Prostate gland (tissue), 2 donors: ENCODE measurements at places on chromosomes 5 and 9. TPM values are rescaled to one million over a fixed set of nuclear protein-coding genes. Genes with fewer than 3 reads are reported as not detected.

DNA sequence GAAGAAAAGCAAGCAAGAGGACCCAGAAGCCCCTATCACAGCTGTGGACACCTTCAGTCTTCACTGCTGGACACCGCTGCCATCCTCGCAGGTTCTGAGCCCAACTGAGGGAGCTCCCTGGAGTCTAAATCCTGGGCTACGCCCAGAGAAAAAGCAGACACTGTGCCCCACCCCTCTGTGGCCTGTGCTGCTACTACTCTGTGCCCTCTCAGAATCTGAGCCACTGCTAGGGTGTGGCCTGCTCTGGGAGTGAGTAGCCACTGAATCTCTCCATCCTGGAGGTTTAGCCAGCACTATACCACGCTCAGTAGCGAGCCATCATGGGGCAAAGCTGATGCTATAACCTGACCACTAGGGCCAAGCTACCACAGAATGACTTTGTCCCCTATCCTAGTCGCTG is 338.2 kb downstream of the NPR3 start:
- no peaks in the 10 kb centered on the region for H3K36me3 ChIP-seq
- DNase-seq: no peak
- H3K27me3 ChIP-seq: no peaks in the 10 kb centered on the region
- H3K27ac ChIP-seq: no peak overlapping the region
- H3K4me1 ChIP-seq: no peaks in the 10 kb centered on the region
- H3K4me3 ChIP-seq: no peak overlapping the region

Gene C9orf153
- 1.6 TPM for total RNA-seq

GRCh38 chr9:112570671-112571167 is 84.1 kb downstream of the KIAA1958 start:
- no peak overlapping the region for H3K4me3 ChIP-seq
- no peaks in the 10 kb centered on the region for H3K27me3 ChIP-seq
- no peaks in the 10 kb centered on the region for H3K36me3 ChIP-seq
- DNase-seq: no peak
- no peak overlapping the region for H3K27ac ChIP-seq

GRCh38 chr9:90815183-90815943 is 13.7 kb downstream of the SYK start:
- H3K4me3 ChIP-seq: no peak overlapping the region
- no peaks in the 10 kb centered on the region for H3K27me3 ChIP-seq
- DNase-seq: no peak
- no peak overlapping the region for H3K27ac ChIP-seq
- H3K36me3 ChIP-seq: no peaks in the 10 kb centered on the region
- H3K4me1 ChIP-seq: no peaks in the 10 kb centered on the region

DNA sequence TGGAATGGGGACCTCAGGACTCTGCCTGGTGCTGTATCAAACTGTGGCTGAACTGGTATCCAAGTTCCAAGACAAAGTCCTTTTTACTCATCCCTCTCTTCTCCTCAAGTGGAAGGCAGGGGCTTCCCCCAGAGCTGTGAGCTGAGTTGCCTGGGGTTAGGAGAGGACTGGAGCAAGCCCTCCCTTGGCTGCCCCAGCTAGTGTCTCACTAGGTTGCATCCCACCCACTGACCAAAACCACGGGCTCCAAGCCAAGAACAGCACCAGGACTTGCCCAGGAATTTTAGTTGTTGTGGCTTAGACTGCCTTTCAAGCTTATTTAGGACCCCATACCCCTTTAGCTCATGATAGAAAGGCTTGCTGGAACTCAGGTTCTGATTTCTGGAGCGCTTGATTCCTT is 158.7 kb upstream of the TNC start:
- no peaks in the 10 kb centered on the region for H3K27me3 ChIP-seq
- no peaks in the 10 kb centered on the region for H3K4me1 ChIP-seq
- DNase-seq: no peak
- H3K36me3 ChIP-seq: no peaks in the 10 kb centered on the region

DNA sequence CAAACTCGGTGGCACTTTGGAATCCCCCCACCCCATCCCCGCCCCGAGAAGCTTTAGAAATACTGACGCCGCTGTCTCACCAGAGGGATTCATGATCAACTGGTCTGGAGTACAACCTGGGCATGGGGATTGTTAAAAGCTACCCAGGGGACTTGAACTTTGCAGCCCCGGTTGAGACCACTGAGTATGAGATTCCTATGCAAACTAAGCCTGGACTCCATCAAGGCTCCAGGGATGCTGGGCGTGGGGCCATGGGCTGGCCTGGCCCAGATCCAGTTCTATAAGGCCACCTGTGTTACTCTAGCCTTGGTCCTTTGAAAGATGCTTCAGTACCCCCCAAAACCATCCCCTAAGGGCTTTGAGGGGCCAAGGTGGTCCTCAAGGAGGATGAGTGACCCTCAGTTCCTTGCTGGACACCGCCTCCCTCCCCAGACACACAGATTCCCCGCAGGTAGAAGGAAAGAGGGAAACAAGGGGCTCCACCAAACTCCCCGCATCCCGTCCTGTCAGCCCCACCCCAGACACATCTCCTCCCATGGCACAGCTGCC is 68.5 kb downstream of the MRPL36 start:
- H3K4me3 ChIP-seq: no peak overlapping the region
- DNase-seq: peak; percentile 1
- no peaks in the 10 kb centered on the region for H3K4me1 ChIP-seq
- H3K27ac ChIP-seq: no peak overlapping the region
- no peaks in the 10 kb centered on the region for H3K27me3 ChIP-seq
- no peaks in the 10 kb centered on the region for H3K36me3 ChIP-seq

GRCh38 chr5:57976506-57976905 is 483.4 kb downstream of the PLK2 start:
- no peak overlapping the region for H3K4me3 ChIP-seq
- H3K27ac ChIP-seq: no peak overlapping the region
- no peaks in the 10 kb centered on the region for H3K4me1 ChIP-seq
- no peaks in the 10 kb centered on the region for H3K36me3 ChIP-seq
- no peak for DNase-seq
- H3K27me3 ChIP-seq: no peaks in the 10 kb centered on the region

DNA sequence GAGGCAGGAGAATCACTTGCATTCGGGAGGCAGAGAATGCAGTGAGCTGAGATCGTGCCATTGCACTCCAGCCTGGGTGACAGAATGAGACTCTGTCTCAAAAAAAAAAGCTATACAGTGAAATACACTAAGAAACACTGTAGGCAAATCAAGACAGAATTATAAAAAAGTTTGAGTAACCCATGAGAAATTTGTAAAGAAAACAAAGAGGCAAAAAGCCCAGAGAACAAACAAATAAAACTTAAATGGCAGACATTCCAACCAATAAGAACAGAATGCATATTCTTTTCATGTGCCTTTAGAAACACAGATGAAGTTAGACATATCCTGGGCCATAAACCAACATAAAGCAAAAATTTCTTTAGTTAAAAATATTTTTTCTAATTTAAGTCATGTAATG is 30.6 kb downstream of the ZNF169 start:
- H3K4me3 ChIP-seq: no peak overlapping the region
- no peak overlapping the region for H3K27ac ChIP-seq
- DNase-seq: no peak
- no peaks in the 10 kb centered on the region for H3K4me1 ChIP-seq

- H3K4me1 ChIP-seq: no peaks in the 10 kb centered on the region
- no peaks in the 10 kb centered on the region for H3K27me3 ChIP-seq
- no peaks in the 10 kb centered on the region for H3K36me3 ChIP-seq
- no peak for DNase-seq
- no peak overlapping the region for H3K27ac ChIP-seq
Observed at GRCh38 chr5:58450811-58451629, 8.9 kb downstream of the PLK2 start.

DNA sequence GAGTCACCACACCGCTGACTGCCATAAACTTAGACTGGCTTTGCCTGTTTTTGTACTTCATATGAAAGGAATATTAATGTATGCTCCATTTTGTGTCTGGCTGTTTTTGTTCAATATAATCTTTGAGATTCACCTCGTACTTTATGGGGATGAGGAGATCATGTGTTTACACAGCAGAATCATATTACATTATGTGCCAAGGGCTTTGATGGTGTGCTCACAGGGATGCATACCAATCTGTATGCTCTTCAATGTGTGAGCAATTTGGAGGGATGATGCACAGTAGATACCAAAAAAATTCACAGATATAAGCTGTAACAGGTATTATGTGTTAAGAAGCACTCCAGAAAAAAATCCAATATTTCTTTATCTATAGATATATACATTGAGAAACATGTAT is 113.7 kb downstream of the GABRB2 start:
- H3K27me3 ChIP-seq: no peaks in the 10 kb centered on the region
- H3K27ac ChIP-seq: no peak overlapping the region
- no peak overlapping the region for H3K4me3 ChIP-seq
- no peaks in the 10 kb centered on the region for H3K4me1 ChIP-seq

GRCh38 chr9:78210841-78211301 is 25.0 kb upstream of the CEP78 start:
- H3K27me3 ChIP-seq: no peaks in the 10 kb centered on the region
- DNase-seq: no peak
- H3K27ac ChIP-seq: no peak overlapping the region
- H3K4me3 ChIP-seq: no peak overlapping the region

Gene HK3
- 4.7 TPM for total RNA-seq

DNA sequence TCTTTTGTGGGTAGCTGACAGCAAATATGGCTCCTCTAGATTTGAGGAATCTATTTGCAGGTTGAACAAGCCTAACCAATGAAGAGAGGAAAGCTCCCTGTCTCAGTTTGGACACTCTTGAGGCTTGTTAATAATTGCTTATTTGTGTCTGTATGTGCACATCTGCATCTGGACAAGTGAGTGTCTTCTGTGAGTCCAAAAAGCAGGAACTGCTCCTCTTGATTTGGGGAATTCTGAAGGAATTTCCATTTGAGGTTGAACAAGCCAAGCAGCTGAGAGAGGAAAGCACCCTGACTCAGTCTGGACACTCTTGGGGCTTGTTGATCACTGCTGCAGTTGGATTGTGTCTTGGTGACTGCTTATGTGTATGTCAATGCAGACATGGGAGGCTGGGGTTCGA is 211.6 kb downstream of the DTWD2 start:
- H3K4me3 ChIP-seq: no peak overlapping the region
- no peaks in the 10 kb centered on the region for H3K4me1 ChIP-seq
- H3K27ac ChIP-seq: no peak overlapping the region
- H3K27me3 ChIP-seq: no peaks in the 10 kb centered on the region
- no peaks in the 10 kb centered on the region for H3K36me3 ChIP-seq

Gene SLC34A3
- total RNA-seq: 0.57 TPM

DNA sequence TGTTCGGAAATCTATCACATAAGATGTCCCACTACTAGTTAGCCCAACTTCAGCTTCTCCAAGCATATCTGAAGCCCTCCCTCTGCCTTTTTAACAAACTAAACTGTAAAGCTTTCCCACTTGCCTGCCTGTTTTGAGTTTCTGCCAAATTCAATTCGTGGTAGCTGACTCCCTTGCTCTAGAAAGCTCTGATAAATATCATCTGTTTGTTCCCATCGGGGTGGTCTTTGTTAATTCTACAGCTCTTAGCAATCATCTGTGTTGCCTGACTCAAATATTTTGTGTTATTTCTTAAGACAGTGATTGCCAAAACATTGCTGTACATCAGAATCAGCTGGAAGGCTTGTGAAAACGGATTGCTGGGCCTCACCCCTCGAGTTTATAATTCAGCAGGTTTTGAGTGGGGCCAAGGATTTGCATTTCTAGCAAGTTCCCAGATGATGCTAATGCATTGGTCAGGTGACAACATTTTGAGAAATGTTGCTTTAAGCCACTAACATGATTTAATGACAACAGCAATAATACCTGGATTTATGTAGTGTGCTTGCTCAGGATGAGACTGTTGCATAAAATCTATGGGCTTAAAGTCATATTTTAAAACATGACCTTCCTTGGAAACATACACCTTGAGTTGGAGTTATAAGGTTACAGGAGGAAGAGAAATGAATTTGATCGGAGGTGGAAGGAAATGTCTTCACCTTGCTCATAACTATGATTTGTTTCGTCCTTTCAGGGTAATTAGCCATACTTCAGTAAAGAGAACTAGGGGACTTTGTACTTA is 631.9 kb downstream of the PSAT1 start:
- DNase-seq: no peak
- H3K4me3 ChIP-seq: no peak overlapping the region
- no peaks in the 10 kb centered on the region for H3K4me1 ChIP-seq
- H3K27ac ChIP-seq: no peak overlapping the region

GRCh38 chr5:126552614-126553013 is 42.4 kb downstream of the ALDH7A1 start:
- no peaks in the 10 kb centered on the region for H3K4me1 ChIP-seq
- H3K27me3 ChIP-seq: no peaks in the 10 kb centered on the region

Gene NME5
- 5.8 TPM for total RNA-seq

GRCh38 chr5:88390096-88390441 is 121.4 kb upstream of the TMEM161B start:
- H3K4me3 ChIP-seq: no peak overlapping the region
- no peak for DNase-seq
- H3K36me3 ChIP-seq: no peaks in the 10 kb centered on the region
- no peaks in the 10 kb centered on the region for H3K4me1 ChIP-seq
- H3K27ac ChIP-seq: no peak overlapping the region
- no peaks in the 10 kb centered on the region for H3K27me3 ChIP-seq

- H3K27me3 ChIP-seq: no peaks in the 10 kb centered on the region
- no peak for DNase-seq
- no peak overlapping the region for H3K4me3 ChIP-seq
- no peak overlapping the region for H3K27ac ChIP-seq
Observed at GRCh38 chr5:1737790-1738405, 61.7 kb downstream of the MRPL36 start.

Gene TTC1
- 34.2 TPM for total RNA-seq
